ENCODE measurements at places on chromosomes 5 and 9.

- DNase-seq = no peak
These were observed 1072.3 kb downstream of the MAT2B start for GRCh38 chr5:164577742-164578141.

DNA sequence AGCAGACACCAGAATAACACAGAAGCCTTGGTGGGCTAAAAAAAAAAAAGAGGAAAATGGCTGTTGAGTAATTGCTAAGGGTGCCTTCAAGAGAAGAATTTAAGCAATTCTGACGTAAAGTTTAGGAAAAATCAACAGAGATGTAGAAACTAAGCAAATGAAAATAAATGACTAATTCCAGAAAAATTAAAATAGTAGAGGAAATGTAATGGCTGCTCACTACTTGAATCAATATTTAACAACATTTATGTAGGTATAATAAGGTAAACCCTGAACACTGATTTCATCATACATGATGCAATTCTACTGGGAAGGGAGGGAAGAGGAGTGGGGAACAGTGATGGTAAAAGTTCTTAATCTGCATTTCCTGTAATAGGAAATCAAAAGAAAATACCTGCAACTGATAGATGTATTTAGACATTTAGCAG lies 41.4 kb downstream of the PUM3 start:
- DNase-seq = no peak

DNA sequence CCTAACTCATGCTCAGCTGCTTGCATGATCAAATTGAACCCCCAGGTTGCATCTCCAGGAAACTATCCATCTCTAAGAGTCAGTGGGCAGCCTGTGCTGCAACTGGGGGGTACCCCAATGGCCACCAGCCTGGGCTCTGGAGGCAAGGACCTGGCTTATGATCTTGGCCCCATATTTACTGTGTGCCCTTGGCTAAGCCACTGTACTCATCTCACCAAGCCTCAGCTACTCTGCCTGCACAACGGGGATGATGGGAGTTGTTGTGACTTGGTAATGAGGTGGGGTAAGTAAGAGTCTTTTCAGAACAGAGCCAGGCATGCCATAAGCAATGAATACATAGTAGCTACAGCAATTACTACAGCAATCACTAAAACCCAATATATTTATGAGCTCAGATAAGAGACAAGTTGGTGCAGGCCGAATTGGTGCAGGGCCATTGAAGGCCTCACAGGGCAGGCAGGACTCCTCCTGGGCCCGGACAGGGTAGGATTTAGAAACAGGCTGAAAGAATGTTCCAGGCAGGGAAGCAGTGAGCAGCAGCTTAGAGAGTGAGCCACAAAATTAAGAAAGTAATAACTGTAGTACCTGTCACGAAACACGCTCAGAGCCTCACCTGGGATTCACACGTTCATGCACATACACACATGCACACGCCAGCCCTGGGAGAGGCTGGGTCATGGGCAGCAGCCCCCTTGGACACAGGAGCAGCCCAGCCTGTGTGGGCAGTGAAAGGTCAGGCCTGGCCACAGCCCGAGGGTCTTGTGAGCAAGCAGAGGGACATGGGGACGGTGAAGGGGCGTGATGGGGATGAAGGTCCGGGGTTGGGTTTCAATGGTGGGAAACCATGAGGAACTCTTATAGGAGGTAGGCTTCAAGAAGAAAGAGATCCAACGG lies 74.1 kb downstream of the PAX5 start:
- DNase-seq = no peak

GRCh38 chr9:129649726-129650679 lies 8.1 kb upstream of the ASB6 start:
- DNase-seq = no peak

GRCh38 chr5:16082053-16082452 lies 97.5 kb downstream of the MARCHF11 start:
- no peak for DNase-seq

GRCh38 chr9:87594194-87594593 lies 96.5 kb downstream of the DAPK1 start:
- DNase-seq = no peak

- DNase-seq = no peak
These were observed 29.3 kb upstream of the RNF130 start for GRCh38 chr5:180100621-180101450.

DNA sequence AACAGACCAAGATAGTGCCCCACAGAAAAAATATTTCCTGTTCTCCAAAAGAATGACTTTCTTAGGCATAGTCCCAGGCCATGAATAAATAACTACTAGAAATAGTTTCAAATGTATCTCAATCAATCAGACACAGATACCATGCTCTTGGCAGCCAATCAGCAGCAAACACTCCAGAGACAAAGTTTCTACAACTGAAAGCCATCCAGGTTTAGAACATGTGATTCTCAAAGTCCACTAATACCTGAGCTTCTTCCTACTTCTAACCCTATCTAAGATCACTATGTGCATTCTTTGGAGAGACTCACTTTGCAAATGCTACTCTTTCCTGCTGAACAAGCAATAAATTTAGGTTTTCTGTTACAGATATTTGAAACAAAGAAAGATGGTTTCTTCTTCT lies 425.8 kb upstream of the GRIN3A start:
- DNase-seq = no peak

- DNase-seq = no peak
These were observed 150.8 kb downstream of the GRIA1 start for GRCh38 chr5:153641183-153641688.

- DNase-seq = no peak
These were observed 98.1 kb upstream of the FER start for GRCh38 chr5:108649646-108650045.

GRCh38 chr5:137651022-137651421 lies 84.9 kb downstream of the KLHL3 start:
- no peak for DNase-seq

GRCh38 chr5:133370904-133371303 lies 241.4 kb downstream of the FSTL4 start:
- no peak for DNase-seq

DNA sequence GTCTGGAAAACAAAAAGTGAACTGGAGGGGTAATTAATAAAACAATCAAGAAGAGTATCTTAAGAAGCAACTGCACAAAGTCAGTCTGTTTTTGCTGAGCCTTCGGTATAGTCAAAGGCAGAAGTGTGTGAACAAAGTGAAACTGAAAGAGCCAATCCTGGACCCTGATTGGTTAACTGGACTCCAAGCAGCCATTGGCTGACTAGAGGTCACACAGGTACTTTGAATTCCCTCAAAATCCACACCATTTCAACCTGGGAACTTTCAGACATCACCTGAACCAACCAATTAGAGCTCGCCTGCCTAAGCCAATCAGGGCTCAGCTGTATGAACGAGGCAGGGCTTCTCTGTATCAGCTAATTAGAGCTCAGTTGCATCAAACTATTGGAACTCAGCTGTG lies 286.7 kb downstream of the TLE4 start:
- DNase-seq = no peak

DNA sequence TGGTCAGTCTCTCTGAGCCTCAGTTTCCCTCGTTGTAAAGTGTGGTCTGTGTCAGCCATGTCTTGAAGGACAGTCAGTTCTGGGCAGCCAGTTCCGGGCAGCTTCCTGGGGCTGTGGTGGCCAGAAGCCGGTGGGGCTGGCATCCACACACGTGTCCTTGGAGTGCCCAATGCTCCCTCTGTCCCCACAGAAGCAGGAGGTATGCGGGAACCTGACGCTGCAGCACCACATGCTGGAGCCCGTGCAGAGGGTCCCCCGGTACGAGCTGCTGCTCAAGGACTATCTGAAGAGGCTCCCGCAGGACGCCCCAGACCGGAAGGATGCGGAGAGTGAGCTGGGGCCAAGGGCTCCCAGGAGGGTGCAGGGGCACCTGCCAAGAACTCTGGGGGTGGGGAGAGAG lies 48.4 kb upstream of the SUSD3 start:
- DNase-seq = no peak

DNA sequence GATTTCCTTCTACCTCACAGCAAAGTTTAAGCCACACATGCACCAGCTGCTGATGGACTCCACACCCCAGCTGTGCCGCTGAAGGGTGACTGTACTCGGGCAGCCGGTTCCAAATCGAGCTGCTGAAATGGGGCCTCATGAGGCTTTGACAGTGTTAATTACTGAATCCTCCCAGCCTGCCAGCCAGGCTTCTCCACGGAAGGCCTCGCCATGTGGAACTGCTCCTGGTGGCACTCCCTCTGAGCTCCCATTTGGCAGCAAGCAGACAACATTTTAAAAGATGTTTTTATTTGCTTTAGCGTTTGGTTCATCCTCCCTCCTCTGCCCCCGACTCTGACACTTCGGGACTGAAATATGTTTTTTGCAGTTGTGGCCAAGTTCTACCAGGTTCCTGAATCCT lies 479.4 kb upstream of the MPDZ start:
- DNase-seq = no peak

- DNase-seq = no peak
These were observed 332.4 kb upstream of the BRINP1 start for GRCh38 chr9:119701651-119702050.

GRCh38 chr5:909086-909485 lies 16.4 kb downstream of the TRIP13 start:
- no peak for DNase-seq

DNA sequence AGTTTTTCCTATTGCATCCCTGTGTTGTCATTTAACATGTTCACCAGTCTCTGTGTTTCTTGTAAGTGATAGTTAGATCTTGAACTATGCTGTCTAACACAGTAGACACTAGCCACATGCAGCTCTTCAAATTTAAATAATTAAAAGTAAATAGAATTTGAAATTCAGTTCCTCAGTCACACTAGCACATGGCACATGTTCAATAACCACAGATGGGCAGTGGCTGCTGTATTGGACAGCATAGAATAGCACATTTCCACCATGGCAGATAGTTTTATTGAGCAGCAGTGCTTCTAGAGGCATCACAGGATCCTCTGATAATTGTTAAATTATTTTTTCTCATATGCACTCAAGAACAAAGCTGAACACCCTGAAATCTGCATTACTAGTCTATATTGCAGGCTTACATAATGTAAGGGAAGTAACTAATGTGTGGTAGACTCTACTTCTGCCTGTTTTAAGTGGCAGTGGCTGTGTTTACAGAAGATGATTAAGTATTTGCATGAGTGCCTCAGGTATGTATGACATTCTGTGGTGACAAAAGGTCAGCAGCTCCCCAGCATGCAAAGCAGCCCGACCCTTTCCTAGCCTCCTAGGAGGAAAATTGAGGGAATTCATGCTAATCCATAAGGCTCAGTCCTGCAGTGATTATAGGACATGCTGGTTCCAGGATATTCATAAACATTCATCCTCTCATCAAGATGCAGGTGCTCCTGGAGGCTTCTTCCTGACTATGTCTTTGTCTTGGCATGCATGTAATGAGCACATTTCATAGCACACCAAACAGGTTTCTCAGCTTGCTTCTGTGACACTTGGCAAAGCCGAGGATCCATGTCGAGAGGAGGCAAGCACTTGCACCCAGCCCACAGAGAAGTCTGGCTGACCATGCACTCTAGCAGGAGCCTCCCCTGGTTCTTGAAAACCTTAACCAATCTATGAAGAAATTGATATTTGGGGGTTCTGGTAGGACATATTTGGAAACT lies 45.5 kb downstream of the SH3RF2 start:
- no peak for DNase-seq

GRCh38 chr5:98308960-98309359 lies 464.5 kb upstream of the RGMB start:
- no peak for DNase-seq

DNA sequence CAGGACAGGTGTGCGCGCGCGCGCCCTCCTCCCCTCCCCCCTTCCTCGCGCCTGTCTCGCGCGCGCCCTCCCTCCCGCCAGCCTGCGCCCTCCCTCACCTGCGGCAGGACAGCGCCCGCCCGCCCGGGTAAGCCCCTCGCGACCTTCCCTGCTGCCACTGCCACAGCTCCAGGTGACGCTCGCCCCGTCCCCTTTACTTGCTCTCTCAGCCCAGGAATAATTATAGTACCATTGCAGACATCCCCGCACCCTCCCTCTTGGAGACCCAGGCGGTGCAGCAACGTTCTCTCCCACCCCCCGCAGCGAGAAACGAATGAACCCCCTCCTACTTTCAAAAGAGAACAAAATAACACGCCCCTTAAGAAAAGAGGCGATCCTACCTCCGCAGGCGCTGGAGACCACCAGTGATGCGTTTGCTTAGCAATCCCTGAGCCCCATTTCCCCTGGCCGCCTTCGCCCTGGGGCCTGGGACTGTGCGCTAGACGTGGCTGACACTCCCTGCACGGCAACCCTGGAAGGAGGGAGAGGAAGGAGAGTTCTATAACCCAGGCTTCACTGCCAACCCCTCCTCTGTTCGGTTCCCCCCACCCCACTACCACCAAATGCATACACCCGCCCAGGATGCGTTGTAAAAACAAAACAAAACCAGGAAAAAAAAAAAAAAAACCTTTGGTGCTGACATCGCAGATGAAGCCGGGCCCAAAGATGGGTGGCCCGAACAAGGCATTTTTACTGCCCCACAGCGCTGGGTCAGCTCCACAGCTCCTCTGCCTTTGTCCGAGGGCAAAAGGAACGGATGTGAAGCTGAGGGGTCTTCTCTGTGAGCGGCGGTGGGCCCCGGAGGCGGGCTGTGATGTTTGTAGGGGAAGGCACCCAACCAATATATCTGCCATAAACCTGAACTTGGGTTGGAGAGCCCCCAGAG lies 5.6 kb upstream of the PURA start:
- no peak for DNase-seq

DNA sequence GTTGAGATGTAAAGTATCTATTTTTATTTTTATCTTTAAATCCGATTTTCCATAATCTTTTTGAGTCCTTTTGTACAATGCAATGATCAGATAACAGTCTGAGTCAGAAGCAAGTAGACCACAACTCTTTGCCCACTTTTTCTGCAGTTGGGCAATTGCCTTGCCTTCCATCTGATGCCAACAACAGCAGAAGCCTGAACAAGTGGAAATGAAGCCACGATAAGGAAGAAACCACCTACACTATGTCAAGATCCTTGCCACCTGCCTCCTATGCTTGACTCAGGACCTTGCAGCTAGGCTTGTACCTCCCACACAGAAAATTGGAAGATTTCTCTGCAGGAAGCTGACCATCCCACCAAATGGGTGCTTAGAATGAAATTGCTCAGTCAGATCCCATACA lies 78.6 kb downstream of the ANXA1 start:
- DNase-seq = no peak

DNA sequence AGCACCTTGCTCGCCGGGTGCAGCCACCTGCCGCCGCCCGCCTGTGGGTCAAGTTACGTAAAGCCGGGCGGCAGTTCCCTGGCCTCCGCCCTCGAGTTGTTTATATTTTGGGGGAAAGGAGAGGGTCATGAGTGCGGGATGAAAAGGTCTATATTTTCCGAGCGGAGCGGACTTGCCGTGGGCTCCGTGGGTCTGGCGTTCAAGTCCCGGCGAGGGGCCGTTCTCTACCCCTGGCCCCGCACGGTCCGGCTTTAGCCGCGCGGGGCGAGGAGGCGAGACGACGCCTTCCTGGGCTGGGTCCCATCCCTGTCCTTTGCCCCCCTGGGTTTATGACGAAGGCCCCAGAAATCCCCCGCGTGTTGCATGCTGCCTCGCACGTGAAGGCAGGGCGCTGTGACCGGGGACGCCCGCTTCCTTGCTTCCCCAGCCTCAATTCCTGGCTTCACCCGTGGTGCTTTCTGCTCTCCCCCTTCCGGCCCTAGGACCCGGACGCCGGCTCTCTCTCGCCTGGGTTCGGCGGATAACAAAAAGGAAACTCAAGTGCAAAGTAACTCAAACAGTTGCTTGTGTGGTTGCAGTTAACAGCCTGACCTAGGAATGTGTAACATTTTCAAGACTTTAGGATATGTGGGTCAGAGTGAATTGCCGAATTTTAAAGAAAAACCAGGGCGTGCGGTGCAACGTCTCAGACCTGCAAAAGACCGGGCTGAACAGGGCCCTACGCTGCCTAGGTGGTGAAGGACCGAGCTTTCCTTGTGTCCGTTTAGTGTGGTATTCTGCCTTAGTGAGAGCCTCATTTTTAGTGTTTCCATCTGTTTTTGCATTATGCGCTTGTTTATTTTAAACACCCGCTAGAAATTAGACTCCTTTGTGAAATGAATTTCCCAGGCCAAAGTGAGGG lies 810 bp downstream of the VPS13A start:
- DNase-seq = peak; percentile 25
